ENCODE measurements at places on chromosomes 12 and 14.

GRCh38 chr14:54348001-54348611 lies 48.7 kb upstream of the CDKN3 start:
- no peak for DNase-seq

DNA sequence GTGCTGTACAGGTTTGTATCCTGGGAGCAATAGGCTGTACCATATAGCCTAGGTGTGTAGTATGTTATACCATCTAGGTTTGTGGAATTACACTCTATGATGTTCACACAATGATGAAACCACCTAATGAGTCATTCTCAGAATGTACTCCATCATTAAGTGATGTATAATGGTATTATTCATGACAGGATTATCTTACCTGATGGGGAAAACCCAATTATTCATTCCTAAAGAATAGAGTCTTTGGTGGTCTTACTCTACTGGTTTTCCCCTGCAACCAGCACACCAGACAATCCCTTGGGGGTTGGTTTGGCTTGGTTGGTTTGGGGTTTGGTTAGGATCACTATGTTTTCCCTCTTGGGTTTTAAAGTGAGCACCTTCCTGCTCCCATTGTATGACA lies 12.6 kb upstream of the OR10P1 start:
- DNase-seq: peak; percentile 27

DNA sequence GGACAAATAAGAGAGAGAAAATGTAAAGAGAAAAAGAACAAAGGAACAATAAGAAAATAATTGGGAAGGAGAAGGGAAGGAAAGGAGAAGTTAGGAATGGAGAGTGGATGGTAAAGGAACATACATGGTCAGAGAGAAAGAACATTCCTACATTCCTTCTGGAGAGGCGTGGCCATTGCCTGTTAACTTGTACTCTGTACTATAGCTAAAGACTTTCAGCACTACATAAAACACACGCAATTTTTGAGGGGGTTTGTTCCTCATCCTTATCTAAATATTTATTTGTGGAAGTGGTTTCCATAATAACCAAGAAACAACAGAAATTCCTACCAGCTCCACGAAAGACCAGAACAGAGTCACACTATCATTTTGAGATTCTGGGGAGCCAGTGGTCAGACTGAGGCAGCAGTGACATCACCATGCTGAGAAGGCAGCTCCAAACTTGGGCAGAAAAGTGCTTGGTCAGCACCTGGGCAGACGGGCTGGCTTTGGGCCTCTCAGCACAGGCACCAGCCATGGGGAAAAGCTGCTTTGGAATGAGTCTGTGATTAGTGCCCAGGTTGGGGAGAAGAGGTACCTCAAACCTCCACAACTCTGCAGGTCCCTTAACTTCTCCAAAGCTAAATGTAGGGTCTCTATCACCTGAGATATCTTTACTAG lies 125.9 kb upstream of the NTF3 start:
- DNase-seq: no peak

- DNase-seq: no peak
Measured at GRCh38 chr14:64800000-64800399, 79.7 kb downstream of the SPTB start.

GRCh38 chr12:128578045-128578444 lies 245.7 kb downstream of the SLC15A4 start:
- no peak for DNase-seq

DNA sequence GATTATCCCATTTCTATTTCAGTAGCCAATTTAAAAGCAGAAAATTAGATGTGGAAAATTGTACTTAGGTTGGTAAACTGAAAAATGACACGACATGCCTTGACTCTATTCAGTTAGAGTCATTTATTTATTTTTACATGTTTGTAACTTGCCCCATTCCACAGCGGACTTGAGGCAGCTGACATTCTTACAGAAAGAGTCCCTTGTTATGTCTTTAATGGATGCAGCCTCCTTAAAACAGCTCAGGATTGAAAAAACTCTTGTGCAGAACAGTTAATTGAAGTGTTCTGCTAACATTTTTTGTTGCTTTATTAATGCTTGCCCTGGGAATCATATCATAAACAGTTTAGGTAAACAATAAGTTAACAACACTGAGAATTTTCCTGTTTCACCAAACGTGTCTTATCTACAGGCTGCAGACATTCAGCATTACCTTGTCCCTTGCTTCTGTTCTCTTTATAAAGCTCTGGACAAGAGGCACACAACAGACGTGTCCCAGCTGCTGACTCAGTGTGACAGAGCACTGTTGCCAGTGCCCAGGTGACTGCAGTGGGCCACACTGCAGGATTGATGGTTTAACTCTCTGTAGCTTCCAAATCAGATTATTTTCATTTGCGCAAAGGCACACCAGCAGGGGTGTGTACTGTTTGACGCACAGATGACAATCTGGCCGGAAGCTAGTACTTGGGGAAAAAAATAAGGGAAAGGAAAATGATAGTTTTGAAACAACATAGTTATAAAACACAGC lies 101.6 kb downstream of the PELI2 start:
- DNase-seq: no peak

GRCh38 chr14:23694949-23695663 lies 58.9 kb downstream of the DHRS2 start:
- no peak for DNase-seq

DNA sequence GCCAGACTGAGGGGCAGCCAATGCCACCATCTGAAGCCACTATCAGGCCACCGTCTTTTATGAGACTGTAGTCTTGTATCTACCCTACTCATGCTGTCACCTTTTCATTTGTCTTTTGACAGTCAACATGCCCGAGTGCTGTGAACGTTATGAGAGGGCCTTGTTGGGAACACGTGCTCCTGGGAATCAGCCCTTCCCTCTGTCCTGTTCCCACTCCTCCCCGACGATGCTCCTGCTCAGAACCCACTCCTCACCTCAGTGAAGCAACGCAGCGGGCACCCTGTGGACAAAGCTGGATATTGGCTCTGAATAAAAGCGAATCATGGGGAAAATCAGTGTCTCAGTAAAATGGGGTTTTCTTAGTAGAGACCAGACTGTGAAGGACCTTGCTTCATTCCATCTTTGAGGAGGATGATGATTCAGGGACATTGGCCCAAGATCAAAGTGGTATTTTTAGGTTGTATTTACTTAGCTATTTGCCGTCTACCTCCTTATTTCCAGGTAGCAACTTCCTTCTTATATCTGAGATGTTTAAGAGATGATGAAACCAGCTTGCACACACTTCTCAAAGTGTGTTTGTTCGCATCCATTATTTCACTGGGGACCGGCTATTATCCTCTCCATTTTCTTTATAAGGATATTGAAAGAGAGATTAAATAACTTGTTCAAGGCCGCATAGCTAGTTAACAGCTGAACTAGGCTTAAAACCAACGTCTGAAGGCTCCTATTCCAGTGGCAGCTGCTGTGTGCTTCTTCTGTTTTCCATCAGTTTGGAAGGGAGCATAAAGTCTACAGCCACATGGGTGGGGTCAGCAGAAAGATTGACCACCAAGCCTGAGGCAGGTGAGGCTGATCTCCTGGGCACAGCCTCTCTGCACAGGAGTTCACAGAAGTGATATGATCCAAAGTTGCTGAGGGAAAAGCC lies 43.9 kb upstream of the CTDSP2 start:
- no peak for DNase-seq

- no peak for DNase-seq
Measured at GRCh38 chr14:21101802-21102413, 1.0 kb downstream of the TMEM253 start.

DNA sequence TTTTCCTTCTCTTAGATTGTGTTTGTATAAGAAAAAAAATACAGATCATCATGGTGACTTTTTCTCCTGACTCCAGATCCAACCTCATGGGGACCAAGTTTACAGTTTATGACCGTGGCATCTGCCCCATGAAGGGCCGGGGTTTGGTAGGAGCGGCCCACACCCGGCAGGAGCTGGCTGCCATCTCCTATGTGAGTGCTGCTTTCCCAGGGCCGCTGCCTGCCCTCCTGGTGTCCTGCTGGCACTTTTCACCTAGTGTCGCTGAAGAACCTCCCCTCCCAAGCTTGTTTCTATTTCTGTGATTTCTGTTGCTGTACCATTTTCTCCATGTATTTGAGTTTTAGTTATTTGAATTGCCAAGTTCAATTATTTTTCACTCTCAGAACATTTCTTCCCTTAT lies 24.8 kb upstream of the TEAD4 start:
- no peak for DNase-seq

DNA sequence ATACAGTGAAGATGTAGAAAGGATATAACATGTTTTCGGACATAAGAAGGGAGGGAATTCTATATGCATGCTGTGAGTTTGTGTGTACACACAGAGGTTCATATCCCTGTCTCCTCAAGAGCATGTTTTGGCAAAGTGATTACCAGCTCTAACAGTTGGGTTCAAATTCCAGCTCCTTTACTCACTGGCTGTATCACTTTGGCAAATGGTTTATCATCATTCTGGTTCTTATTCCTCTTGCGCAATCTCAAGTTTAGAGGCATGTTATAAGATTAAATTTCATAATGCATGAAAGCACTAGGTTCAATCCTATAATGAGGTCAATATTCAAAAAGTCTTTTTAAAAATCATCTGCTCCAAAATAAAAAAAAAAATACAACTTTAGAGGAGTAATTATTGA lies 107.7 kb upstream of the LRFN5 start:
- DNase-seq: no peak

DNA sequence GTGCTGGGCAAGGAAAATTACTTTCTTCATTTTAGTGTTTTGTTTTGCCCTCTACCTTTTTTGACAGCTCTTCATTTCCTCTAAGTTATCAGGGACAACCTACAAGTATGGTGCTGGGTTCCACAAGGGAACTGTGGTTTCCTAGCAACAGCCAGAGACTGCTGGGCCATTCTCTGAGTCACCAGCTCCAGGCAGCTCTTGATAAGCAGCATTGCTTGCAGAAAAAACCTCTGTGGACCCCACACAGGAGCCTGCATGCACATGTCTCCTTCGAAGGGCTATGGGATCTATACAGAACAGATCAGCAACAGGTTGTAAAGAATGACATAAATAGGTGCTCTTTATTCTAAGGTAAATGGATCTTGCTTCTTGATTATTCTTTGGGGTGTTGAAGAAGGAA lies 81.0 kb upstream of the CCDC196 start:
- no peak for DNase-seq

DNA sequence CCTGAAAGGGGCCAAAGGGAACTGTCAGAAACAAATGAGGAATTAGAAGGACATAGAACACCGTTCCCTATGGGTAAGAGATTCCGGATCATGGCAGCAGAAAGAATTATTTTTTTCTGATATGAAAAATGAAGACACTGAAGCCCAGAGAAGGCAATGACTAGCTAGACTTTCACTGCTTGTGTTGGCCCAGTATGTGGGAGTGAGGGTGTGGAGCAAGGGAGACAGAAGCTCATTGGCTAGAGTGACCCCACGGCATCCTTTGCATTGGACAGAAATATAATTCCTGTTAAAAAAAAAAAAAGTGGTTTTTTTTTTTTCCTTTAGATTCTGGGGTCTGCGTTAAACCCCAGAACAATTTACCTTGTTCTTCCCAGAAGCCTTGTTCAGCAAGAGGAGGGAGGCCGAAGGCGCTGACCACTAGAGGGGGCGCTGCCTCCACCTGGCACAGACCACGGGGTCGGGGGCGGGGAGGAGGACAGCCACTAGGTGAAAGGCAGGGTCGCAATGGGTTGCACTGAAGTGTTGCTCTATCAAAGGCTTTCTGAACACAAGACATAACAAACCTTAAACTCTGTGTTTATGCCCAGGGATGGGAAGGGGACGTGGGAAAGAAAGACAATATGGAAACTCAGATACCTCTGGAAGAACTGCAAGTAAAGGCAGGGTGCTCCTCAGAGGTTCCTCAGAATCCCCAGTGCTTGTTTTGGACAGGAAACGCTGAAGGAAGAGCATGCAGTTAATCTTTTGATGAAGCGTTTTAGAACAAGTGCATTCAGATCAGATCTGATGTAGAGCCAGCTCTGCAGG lies 156.8 kb downstream of the KCNA5 start:
- peak; percentile 6 for DNase-seq

- no peak for DNase-seq
Measured at GRCh38 chr12:88383405-88383804, 196.9 kb downstream of the KITLG start.

GRCh38 chr14:65411656-65412031 lies 886 bp upstream of the FUT8 start:
- DNase-seq: peak; percentile 83

DNA sequence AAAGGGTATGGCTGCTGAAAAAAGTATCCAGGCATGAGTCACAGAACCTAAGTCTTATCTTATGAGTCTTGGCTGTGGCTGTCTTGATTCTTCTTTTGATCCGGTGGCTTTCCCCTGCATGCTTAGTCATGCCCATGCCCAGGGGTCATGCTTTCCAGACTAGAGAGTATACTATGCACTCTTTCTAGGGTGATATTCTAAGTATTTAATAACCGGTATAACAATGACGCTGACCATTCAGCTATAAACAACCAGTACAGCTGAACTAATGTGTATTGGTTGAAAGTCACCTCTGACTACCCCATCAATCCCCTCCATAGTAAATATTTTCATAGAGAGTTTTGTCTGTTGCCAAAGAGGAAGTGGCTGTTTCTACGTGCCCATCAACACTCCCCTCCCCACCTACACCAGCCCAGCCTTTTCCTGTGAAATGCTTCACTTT lies 34.7 kb upstream of the NRXN3 start:
- no peak for DNase-seq

All from stimulated activated CD4-positive, alpha-beta T cell treated with anti-CD3 and anti-CD28 coated beads, Interleukin-4, amount 100 ng/mL, for 24 hours (primary cell).